Thyroid gland (tissue), 4 donors: ENCODE measurements at places on chromosomes 7 and 10. TPM values are rescaled to one million over a fixed set of nuclear protein-coding genes. Genes with fewer than 3 reads are reported as not detected.

Gene PLPP4
- total RNA-seq: not detected

Gene SOSTDC1
- total RNA-seq: 4.6 TPM

Gene GIMAP5
- 51.5 TPM for total RNA-seq

Gene TAS2R41
- not detected for total RNA-seq

- no peaks in the 10 kb centered on the region for H3K36me3 ChIP-seq
- H3K4me3 ChIP-seq: no peak overlapping the region
Measured at GRCh38 chr7:107850643-107851042, 40.3 kb upstream of the DLD start.

DNA sequence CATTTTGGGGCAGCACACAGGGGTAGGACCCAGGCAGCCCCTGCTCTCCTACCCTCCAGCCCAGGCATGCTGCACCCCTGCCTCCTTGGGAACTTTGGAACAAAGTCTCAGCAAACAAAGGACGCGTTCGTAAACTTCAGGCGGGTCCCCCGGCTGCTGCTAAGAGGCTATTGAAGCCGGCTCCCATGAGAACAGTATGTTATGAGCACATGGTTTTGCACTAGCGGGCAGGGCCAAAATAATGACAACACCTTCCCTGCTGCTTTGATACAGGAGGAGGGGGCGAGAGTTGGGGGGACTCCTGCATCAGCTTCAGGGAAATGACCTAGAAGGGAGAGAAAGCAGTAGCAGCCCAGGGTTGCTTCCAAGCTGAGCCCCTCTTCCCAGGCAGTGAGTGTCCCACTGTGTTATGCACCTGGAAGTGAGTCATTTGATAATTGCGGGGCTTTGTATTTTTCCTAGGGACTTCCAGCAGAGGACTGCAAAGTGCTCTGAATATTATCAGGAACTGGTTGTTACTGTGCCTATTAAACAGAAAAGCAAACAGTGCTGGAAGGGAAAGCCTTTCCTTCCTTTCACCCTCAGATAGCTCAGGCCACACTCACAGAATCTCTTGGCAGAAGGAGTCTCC is 6.9 kb downstream of the ITPRIP start:
- H3K4me1 ChIP-seq: peaks cover 100% of the 10 kb centered on the region
- peak; percentile 78 for DNase-seq
- no peaks in the 10 kb centered on the region for H3K27me3 ChIP-seq
- H3K27ac ChIP-seq: peak overlapping the region; percentile 99

DNA sequence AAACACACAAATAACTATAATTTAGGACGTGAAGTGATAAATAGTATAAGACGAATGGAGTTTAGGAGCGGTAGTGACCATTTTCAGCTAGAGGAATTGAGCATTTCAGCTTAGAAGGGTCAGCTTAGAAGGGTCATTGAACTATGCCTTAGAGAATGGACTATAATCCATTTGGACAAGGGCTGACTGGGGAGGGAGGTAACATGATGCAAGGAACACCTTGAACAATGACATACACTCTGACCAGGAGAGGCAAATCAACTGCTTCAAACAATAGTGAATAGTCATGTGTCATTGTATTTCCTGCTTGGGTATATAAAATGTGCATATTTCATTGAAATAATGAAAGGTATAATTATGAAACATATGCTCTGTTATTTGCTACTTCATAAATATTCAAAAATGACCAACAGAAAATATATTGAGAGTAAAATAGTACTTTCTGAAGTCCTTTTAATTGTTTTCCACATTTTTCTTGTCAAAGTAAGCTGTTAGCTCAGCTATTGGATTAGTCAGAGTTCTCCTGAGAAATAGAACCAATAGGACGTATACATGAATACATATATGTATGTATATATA is 40.5 kb upstream of the WASL start:
- H3K27me3 ChIP-seq: no peaks in the 10 kb centered on the region
- no peaks in the 10 kb centered on the region for H3K36me3 ChIP-seq
- no peak overlapping the region for H3K27ac ChIP-seq

DNA sequence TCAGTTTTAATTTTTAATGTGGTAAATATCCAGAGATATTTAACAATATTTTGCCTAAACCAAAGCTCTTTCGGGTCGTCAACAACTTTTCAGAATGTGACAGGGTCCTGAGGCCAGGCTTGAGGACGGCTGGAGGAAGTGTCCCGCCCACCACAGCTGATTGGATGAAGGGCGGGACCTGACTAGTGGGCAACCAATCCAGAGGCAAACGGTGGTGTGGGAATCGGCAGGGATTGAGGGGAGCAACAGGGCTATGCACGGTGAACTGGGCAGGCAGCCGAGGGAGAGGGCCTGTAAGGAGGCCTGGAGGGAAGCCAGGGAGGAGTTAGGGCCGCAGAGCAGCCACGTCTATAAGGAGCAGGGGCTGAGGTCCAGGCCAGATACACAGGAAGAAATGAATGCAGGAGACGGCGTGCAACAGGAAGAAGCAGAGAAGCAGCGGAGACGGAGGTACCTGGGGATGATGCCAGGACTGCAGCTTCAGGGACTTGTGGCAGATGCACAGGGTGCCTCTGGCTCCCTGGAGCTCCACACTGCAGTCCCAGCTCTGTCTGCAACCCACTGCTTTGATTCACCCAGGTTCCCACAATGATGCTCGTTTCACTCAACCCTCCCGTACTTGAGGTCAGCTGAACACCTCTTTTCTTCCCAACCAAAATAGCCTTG is 46.1 kb upstream of the ZMIZ1 start:
- no peaks in the 10 kb centered on the region for H3K36me3 ChIP-seq
- H3K4me1 ChIP-seq: peaks cover 4% of the 10 kb centered on the region
- DNase-seq: peak; percentile 77
- no peak overlapping the region for H3K4me3 ChIP-seq

DNA sequence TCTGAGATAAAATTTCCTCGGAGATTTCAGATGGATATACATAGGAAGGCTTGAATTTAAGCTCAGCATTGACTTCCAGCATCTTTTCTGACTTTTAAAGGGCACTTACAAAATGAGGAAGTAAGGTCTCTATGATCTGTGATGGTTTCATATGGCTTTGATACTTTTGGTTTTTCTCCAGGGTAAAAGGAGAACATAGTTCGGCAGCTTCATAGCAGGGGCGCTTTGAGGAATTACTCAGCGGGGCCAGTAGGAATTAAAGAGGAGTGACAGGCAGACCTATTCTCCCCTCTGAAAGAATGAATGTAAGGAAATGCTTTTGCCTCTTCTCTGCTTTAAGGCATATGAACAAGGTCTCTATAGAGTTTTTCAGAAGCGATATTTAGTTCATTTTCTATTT is 80.0 kb upstream of the PCDH15 start:
- H3K27me3 ChIP-seq: no peaks in the 10 kb centered on the region
- no peak overlapping the region for H3K27ac ChIP-seq
- H3K4me3 ChIP-seq: no peak overlapping the region
- DNase-seq: no peak

DNA sequence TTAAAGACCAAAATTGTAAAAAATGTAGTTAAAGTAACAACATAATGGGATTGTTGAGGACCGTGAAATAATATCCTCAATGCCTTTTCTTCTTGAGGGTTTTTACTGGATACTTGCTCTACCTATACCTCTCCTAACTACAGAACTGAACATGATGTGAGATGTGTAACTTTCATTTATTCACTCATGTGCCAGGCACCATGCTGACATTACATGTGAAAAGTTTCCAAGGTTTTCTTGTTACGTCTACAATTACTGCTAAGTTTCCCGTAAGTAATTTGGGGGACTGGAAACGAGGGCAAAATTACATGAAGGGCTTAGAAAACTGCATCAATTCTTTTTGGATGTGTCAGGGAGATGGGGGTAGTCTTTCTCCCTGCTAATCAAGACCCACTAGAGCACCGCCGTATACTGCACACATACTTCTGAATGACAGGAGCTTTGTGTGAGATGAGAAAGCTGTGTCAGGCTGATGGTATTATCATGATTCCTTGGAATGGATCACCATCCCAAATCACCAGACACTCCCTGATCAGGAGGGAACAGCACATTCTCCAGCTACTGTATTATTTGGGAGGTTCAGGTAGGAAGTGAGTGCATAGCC is 41.8 kb downstream of the PTPRZ1 start:
- no peaks in the 10 kb centered on the region for H3K27me3 ChIP-seq
- DNase-seq: no peak
- no peaks in the 10 kb centered on the region for H3K36me3 ChIP-seq
- no peak overlapping the region for H3K4me3 ChIP-seq

- H3K27me3 ChIP-seq: no peaks in the 10 kb centered on the region
- H3K36me3 ChIP-seq: no peaks in the 10 kb centered on the region
- DNase-seq: peak; percentile 25
- peak overlapping the region; percentile 27 for H3K27ac ChIP-seq
- no peak overlapping the region for H3K4me3 ChIP-seq
Measured at GRCh38 chr10:63722537-63722936, 201.3 kb downstream of the REEP3 start.

GRCh38 chr7:122528879-122529481 is 169.9 kb downstream of the RNF133 start:
- no peak overlapping the region for H3K4me3 ChIP-seq
- DNase-seq: no peak
- no peaks in the 10 kb centered on the region for H3K4me1 ChIP-seq
- no peaks in the 10 kb centered on the region for H3K27me3 ChIP-seq
- H3K36me3 ChIP-seq: no peaks in the 10 kb centered on the region
- no peak overlapping the region for H3K27ac ChIP-seq

- DNase-seq: no peak
- no peak overlapping the region for H3K27ac ChIP-seq
- H3K4me3 ChIP-seq: no peak overlapping the region
Measured at GRCh38 chr7:46292741-46293140, 371.7 kb upstream of the IGFBP3 start.

GRCh38 chr7:13032576-13032975 is 345.1 kb downstream of the ARL4A start:
- no peaks in the 10 kb centered on the region for H3K27me3 ChIP-seq
- no peak for DNase-seq
- no peaks in the 10 kb centered on the region for H3K36me3 ChIP-seq

DNA sequence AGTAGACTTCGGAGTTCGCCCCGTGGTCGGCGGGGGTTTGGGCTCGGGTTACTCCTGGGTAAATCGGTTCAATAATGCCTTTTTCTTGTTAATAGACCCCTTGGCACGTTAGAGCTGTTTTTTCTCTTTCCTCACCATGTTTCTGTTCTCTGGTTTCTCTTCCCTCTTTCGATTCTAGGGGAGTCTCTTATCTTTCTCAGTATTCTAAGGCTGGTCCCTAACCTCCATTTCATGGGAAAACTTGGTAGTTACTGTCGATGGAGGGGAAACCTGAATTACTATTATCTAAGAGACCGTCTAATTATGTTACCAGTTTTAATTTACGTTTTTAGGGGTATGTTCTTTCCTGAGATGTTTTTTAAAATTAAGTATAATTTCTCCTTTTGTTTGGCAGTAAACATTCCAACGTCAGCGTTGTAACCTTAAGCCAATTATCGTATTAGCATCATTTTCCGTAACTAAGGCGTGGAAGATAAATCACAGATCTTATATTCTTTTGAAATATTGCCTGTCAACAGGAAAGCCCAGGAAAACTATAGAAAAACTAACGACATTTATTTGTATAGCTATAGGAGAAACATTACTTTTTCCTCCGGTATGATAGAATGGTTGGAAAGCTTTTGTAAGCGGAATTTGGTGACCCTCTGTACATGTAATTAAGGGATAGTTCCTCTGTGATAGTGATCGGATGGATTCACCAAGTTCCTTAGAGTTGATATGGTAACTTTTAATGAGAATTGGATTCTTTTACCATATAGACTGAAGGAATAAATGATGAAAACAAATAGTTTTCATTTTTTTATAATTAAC is 847 bp downstream of the BTAF1 start:
- H3K27me3 ChIP-seq: no peaks in the 10 kb centered on the region
- peak overlapping the region; percentile 95 for H3K4me3 ChIP-seq
- H3K27ac ChIP-seq: peak overlapping the region; percentile 92
- DNase-seq: no peak
- H3K4me1 ChIP-seq: peaks cover 12% of the 10 kb centered on the region

GRCh38 chr7:50349399-50349798 is 44.9 kb downstream of the IKZF1 start:
- H3K4me1 ChIP-seq: no peaks in the 10 kb centered on the region
- no peaks in the 10 kb centered on the region for H3K36me3 ChIP-seq
- no peaks in the 10 kb centered on the region for H3K27me3 ChIP-seq
- DNase-seq: no peak

GRCh38 chr10:132893090-132893489 is 49.3 kb downstream of the CFAP46 start:
- peak overlapping the region; percentile 63 for H3K27ac ChIP-seq
- peak; percentile 58 for DNase-seq
- no peak overlapping the region for H3K4me3 ChIP-seq
- no peaks in the 10 kb centered on the region for H3K27me3 ChIP-seq

- peaks cover 52% of the 10 kb centered on the region for H3K4me1 ChIP-seq
- H3K27me3 ChIP-seq: no peaks in the 10 kb centered on the region
- no peak overlapping the region for H3K4me3 ChIP-seq
- no peaks in the 10 kb centered on the region for H3K36me3 ChIP-seq
- no peak for DNase-seq
Measured at GRCh38 chr10:80452069-80452468, 2.0 kb upstream of the TSPAN14 start.

GRCh38 chr7:130292682-130293257 is at the start of gene CPA4:
CPA4 (plus strand) TSS chr7:130293161; CDS start chr7:130293181, 20 bp downstream.
- H3K27me3 ChIP-seq: no peaks in the 10 kb centered on the region
- no peak within 1 kb of the TSS for H3K27ac ChIP-seq
- DNase-seq: no peak
- no peak within 1 kb of the TSS for H3K4me3 ChIP-seq

- H3K4me3 ChIP-seq: no peak overlapping the region
- no peak overlapping the region for H3K27ac ChIP-seq
- H3K4me1 ChIP-seq: peaks cover 13% of the 10 kb centered on the region
- H3K36me3 ChIP-seq: no peaks in the 10 kb centered on the region
Measured at GRCh38 chr7:153476166-153476565, 576.0 kb upstream of the DPP6 start.

GRCh38 chr10:127168261-127168660 is 28.1 kb downstream of the INSYN2A start:
- no peak overlapping the region for H3K27ac ChIP-seq
- no peaks in the 10 kb centered on the region for H3K36me3 ChIP-seq
- no peak for DNase-seq
- no peak overlapping the region for H3K4me3 ChIP-seq

DNA sequence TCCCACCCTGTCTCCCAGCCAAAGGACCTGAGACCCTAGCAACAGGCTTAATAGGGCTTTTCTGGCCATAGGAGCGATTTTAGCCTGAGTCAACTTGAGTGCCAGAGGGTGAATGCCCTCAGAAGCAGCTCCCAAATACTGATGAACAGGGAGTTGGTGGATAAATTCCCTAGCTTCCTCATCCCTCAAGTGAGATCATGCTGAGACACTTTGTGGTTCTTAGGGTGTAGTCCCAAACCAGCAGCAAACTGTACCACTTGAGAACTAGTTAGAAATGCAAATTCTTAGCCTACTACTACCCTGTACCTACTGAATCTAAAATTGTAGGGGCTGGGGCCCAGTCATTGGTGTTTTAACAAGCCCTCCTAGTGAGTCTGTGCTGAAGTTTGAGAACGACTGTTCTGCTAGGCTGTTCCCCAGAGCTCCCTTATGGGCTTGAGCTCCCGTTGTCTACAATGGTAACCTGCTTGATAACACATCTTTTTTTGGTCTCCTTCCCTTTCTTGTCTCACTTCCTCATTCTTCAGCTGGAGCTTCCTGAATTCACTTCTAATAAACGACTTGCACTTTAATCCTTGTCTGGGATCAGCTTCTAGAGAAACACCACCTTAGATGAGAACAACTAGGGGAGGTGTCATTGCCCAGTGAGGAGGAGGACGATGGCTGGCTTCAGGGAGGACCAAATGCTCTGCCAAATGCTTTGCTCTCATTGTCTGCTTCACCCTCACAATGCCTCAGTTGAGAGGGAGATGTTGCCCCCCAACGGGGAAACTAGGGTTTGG is 18.2 kb upstream of the CDH23 start:
- H3K27me3 ChIP-seq: no peaks in the 10 kb centered on the region
- peak overlapping the region; percentile 88 for H3K27ac ChIP-seq
- no peaks in the 10 kb centered on the region for H3K36me3 ChIP-seq
- peaks cover 28% of the 10 kb centered on the region for H3K4me1 ChIP-seq
